Pancreas (tissue), 10 donors: ENCODE measurements at places on chromosomes 7 and 10. TPM values are rescaled to one million over a fixed set of nuclear protein-coding genes. Genes with fewer than 3 reads are reported as not detected.

The EBLN1 gene
- not detected for total RNA-seq

The ZNF853 gene
- 4.6 TPM for total RNA-seq

The AGR3 gene
- total RNA-seq, result 3.1 TPM

The DMBT1 gene
- 6.3 TPM for total RNA-seq

The AP1S1 gene
- total RNA-seq, result 13.0 TPM

The OPN1SW gene
- total RNA-seq, result not detected

The LIPN gene
- not detected for total RNA-seq

The HOXA13 gene
- not detected for total RNA-seq

The COL26A1 gene
- 1.0 TPM for total RNA-seq

The BAG3 gene
- total RNA-seq, result 7.4 TPM

DNA sequence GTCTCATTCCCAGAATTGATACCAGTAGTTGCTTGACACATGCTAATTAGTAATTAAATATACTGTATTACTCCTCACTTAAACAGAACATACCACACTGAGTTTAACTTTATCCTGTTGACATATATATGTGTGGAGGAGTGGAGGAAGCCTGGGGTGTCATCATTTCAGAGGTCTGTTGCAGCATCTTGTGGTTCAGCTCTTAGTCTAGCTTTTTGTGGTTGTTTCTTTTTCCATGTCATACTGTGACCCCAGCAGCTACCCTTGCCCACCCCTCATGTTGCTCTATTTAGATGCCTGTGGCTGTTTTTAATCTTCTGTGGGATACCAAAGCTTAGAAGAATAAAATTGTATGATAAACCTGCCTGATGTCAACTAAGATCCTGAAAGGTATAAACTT lies 875.4 kb downstream of the LRMDA start:
- no peaks in the 10 kb centered on the region for H3K36me3 ChIP-seq
- H3K4me1 ChIP-seq, result peaks cover 43% of the 10 kb centered on the region
- H3K4me3 ChIP-seq, result no peak overlapping the region
- H3K27ac ChIP-seq, result no peak overlapping the region
- H3K27me3 ChIP-seq, result no peaks in the 10 kb centered on the region
- no peak for DNase-seq

GRCh38 chr7:68892236-68892635 lies 706.0 kb upstream of the AUTS2 start:
- H3K27me3 ChIP-seq, result no peaks in the 10 kb centered on the region
- H3K36me3 ChIP-seq, result no peaks in the 10 kb centered on the region
- DNase-seq, result no peak
- no peaks in the 10 kb centered on the region for H3K4me1 ChIP-seq
- no peak overlapping the region for H3K4me3 ChIP-seq

DNA sequence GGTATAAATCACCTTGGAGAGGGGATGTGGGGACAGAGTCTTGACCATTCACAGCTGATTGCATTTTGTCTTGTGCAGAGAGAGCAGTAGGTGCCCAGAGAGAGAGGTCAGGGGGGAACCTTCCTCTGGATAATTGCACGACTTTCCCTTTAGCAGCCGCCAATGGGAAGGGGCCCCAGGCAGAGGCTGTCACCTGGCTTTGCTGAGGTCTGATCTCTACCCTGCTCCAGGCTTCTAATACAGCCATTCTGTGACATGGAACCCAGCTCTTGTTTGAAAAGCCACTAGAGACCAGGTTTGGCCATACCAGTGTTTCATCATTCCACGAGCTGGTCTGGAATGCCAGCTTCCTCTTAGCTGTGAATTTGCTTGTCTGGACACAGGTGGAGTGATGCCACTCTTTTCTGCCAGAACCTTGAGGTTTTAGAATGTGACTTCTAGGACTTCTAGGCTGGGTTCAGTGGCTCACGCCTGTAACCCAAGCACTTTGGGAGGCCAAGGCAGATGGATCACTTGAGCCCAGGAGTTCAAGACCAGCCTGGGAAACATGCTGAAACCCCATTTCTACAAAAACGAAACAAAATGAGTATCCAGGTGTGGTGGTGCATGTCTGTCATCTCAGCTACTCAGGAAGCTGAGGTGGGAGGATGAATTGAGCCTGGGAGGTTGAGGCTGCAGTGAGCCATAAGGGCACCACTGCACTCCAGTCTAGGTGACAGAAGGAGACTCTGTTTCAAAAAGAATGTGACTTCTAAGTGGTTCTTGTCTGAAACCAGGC lies 159.9 kb downstream of the CAMK1D start:
- H3K4me1 ChIP-seq, result no peaks in the 10 kb centered on the region
- no peaks in the 10 kb centered on the region for H3K36me3 ChIP-seq
- H3K27ac ChIP-seq, result no peak overlapping the region

DNA sequence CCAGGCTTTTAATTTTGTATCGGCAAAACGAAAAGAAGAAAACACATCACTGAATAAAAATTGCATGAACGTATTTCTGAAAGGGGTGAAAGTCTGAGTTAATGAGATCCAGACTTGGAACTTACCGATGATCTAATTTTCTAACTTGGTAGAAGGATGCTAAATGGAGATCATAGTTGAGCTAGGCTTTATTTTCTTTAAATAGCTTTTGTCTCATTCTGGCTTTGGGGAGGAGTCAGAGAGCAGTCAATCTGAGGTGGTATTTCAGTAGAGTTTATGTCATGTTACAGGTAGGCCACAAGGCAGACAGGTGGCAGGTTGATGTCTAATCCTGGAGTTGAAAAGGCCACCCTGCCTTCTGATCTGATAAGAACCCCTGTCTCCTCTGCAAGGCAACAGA lies 161.9 kb downstream of the KIAA1217 start:
- no peaks in the 10 kb centered on the region for H3K4me1 ChIP-seq
- H3K36me3 ChIP-seq, result no peaks in the 10 kb centered on the region
- no peaks in the 10 kb centered on the region for H3K27me3 ChIP-seq
- no peak for DNase-seq
- H3K4me3 ChIP-seq, result no peak overlapping the region

DNA sequence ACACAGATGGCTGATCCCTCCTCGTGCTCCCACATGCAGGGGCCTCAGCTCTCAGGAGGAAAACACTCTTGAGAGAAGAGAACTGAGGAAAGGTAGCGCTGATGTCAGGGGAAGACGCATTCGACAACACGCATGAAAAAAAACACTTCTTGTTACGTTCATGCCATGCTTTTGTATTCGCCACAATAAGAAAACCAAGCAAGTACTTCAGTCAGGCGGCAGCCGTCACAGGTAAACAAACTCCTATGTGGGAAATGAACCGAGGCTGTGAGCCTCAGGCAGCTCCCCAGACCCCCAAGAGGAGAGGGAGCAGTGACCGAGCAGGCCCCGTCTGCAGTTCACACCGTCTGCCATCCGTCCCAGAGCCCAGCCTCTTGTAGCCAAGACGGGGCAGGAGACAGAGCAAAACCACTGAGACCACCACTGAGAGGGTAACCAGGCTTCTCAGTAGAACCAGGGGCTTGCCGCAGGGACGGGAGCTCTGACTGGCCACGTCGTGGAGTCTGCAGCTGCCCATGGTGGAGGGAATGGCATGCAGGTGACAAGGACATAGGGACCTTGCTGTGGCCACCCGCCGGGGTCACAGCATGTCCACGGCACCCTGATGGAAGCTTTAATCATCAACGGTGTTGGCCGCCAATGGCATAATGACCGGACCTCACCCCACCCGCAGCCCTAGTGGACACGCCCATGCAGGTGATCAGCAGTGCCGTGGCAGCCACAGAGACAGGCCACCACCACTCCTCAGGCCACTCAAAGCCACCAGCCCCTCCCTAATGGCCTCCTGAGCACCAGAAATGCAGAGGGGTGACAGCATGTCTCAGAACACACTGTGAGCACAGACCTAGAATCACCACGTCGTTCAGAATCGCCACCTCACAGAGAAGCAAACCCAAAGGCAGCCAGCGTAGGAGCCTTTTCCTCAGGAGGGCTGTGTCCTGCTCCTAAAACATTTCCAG lies 304.3 kb downstream of the PTPRN2 start:
- H3K27ac ChIP-seq, result no peak overlapping the region
- H3K4me1 ChIP-seq, result no peaks in the 10 kb centered on the region
- H3K27me3 ChIP-seq, result no peaks in the 10 kb centered on the region
- H3K36me3 ChIP-seq, result no peaks in the 10 kb centered on the region
- H3K4me3 ChIP-seq, result no peak overlapping the region

DNA sequence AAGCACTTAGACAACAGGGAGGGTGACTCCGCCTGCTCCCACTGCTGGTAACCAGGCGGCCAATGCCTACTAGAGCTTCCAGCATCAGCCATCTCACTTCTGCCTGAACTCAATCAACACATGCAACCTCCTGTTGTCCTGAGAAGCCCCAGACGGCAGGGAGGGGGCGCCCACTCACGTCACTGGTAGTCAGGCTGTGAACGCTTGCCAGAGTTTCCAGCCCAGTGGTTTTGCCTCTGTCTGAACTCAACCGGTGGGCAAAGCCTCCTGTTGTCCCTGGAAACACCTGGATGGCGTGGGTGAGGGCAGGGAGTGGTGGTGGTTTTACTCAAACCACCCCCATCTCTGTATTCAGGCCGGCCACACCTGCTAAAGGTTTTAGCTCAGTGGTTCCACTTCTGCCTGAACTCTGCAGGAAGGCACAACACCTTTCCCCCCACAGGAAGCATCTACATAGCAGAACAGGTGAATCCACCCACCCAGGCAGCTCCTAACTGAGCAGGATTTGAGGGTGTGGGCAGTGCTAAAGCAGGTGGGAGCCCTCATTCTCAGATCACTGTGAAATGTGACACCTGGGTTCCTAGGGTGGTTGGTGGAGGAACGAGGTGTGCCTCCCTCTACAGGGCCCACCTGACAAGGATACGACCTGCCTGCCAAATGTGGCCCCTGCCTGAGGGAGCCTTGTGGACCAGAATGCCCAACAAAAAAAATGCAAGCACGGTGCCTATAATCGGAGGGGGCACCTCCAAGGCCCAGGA lies 563.0 kb upstream of the SEMA3D start:
- no peak overlapping the region for H3K4me3 ChIP-seq
- DNase-seq, result peak; percentile 13
- no peak overlapping the region for H3K27ac ChIP-seq
- no peaks in the 10 kb centered on the region for H3K4me1 ChIP-seq
- no peaks in the 10 kb centered on the region for H3K36me3 ChIP-seq

- no peak overlapping the region for H3K27ac ChIP-seq
- H3K36me3 ChIP-seq, result no peaks in the 10 kb centered on the region
- H3K4me3 ChIP-seq, result no peak overlapping the region
- peaks cover 8% of the 10 kb centered on the region for H3K4me1 ChIP-seq
Measured at GRCh38 chr10:43960477-43960876, 311.8 kb upstream of the ZNF32 start.

DNA sequence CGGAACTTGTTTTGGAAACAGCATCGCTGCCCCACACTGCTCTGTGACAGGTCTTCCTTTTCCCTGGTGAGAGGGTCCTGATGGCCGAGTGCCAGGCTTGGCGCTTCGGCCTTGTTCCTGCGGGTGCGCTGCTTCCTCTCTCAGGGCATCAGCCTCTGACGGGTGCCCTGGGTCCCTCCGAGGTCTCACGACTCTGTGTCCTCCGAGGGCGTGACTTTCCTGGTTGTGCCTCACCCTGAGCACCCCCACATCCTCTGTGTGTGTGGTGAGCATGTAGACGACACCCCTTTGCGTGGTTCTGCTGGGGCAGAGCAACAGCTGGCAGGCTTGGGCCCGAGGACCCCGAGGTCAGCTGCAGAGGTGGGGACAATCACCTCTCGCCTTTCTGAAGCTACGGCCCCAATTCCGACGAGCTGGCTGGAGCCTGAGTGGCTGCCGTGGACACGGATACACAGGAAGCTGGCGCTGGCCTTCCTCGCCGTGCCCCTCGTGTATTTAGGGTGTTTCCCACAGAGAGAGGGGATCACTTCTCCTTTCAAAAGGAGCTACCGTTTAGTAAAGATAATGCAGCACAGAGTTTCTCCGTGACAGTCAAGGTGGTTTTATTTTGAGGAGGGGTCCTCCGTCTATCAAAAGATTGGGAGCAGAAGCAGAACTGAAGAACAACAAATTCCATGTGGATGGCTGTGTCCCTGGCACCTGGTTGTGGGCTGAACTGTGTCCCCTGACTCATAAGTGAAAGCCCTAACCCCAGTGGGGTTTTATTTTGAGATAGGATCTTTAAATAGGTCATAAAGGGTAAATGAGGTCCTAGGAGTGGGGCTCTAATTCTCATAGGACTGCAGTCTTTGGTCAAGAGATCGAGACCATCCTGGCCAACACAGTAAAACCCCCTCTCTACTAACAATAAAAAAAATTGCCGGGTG lies 36.2 kb upstream of the PITRM1 start:
- no peaks in the 10 kb centered on the region for H3K4me1 ChIP-seq
- DNase-seq, result no peak
- H3K4me3 ChIP-seq, result no peak overlapping the region
- H3K36me3 ChIP-seq, result no peaks in the 10 kb centered on the region
- no peak overlapping the region for H3K27ac ChIP-seq

GRCh38 chr10:20228729-20229128 lies 412.5 kb downstream of the PLXDC2 start:
- H3K4me1 ChIP-seq, result no peaks in the 10 kb centered on the region
- no peak overlapping the region for H3K27ac ChIP-seq
- no peak for DNase-seq
- H3K4me3 ChIP-seq, result no peak overlapping the region

DNA sequence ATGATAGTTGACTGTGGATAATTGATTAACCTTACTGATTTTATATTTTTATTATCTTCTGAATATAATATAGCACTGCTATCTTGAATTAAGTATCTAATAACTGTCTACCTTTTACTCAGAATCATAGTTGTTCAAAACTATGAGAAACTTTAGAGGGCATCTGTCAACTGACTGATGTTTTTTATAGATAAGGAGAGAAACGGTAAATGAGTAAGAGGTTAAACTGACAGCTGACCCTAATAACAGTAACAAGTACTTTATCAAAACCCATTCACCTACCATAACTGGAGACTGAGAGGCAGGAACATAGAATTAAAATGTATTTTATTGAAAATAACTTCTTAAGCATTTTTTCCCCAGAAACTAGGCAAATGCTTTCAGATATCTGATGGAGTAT lies 62.2 kb downstream of the CYP51A1 start:
- no peaks in the 10 kb centered on the region for H3K27me3 ChIP-seq
- no peak overlapping the region for H3K27ac ChIP-seq
- H3K36me3 ChIP-seq, result no peaks in the 10 kb centered on the region
- H3K4me1 ChIP-seq, result peaks cover 17% of the 10 kb centered on the region

GRCh38 chr10:131781076-131781475 lies 119.7 kb upstream of the PPP2R2D start:
- no peak overlapping the region for H3K4me3 ChIP-seq
- no peak overlapping the region for H3K27ac ChIP-seq
- no peaks in the 10 kb centered on the region for H3K27me3 ChIP-seq
- no peaks in the 10 kb centered on the region for H3K36me3 ChIP-seq
- DNase-seq, result no peak

GRCh38 chr10:108957681-108958080 lies 965.6 kb downstream of the XPNPEP1 start:
- no peaks in the 10 kb centered on the region for H3K27me3 ChIP-seq
- H3K4me1 ChIP-seq, result no peaks in the 10 kb centered on the region
- H3K27ac ChIP-seq, result no peak overlapping the region
- no peak for DNase-seq

DNA sequence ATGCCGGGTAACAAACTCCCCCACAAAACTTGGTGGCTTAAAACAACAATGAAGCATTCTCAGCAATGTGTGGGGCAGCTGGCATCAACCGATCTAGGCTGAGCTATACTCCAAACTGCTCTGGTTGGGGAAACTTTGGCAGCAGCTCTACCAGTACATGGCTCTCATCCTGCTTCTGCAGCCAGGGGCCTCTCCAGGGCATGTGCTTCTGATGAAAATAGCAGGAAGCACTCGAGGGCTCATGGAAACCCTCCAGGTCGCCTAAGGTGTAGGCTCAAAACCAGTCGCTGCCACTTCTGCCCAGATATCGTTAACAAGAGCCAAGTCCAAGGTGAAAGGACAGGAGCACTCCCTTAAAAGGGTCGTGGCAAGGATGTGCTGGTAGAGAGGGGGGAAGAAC lies 134.1 kb downstream of the TEX36 start:
- DNase-seq, result no peak
- no peak overlapping the region for H3K4me3 ChIP-seq
- H3K27ac ChIP-seq, result no peak overlapping the region
